ENCODE measurements at places on chromosomes 2 and 18.

GRCh38 chr2:143085125-143085784 lies 44.0 kb upstream of the ARHGAP15 start:
- no peak for DNase-seq

DNA sequence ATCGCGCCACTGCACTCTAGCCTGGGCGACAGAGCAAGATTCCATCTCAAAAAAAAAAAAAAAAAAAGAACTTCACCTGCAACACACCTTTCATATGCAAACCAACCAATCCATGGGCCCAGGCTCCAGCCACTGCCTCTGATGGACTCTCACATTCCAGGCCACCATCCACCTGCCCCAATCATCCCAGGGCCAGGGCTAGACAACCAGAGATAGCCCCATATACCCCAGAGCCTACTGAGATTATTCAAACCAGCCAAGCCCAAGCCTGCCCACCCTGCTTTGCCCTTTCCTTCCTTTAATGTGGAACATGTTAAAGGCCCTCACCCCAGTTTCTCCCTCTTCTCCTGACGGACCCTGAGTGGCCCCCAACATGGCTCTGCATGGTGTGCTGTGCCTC lies 57.0 kb downstream of the MRPL35 start:
- no peak for DNase-seq

GRCh38 chr2:51612387-51612786 lies 580.5 kb upstream of the NRXN1 start:
- no peak for DNase-seq

DNA sequence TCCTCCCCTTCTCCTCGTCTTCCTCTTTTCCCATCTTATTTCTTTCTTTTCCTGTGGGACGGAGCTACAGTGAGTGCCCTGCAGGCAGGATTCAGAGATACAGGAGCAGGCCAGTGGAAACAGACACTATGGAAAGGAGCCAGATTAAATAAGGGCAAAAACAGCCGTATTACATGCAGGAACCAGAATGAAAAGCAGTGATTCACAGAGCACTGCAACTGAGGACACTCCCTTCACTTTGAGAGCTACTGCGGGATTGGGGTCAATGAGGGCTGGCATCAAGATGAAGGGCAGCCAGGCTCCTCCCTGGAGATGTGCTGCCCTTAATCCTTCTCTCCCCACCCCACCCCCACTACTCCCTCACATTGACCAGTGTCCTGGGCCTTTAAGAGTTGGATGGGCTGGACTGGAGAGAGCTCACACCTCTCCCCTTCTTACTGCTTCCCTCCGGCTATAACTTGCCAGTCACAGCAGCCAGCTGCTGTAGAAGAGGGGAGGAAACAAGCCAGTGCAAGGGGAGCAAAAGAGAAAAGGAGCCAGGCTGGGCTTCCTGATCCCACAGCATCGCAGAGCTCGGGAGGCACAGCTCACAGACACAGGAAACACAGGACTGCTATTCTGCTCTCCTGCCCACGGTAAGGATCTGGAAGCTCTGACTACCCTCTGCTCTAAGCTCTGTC lies at the start of gene PLCD4:
Gene PLCD4, plus strand, starts transcription at position 464 of the 680 bp plus-strand sequence. CDS start 7,841 bp downstream, outside the sequence.
- DNase-seq: no peak

GRCh38 chr2:154555710-154556109 lies 142.8 kb upstream of the KCNJ3 start:
- DNase-seq: no peak

- DNase-seq: no peak
These were observed 1386.0 kb upstream of the CELF4 start for GRCh38 chr18:38951633-38952032.

- DNase-seq: no peak
These were observed 8.3 kb upstream of the ARHGEF4 start for GRCh38 chr2:130828461-130828860.

- no peak for DNase-seq
These were observed 90.2 kb upstream of the NCK2 start for GRCh38 chr2:105654474-105655004.

DNA sequence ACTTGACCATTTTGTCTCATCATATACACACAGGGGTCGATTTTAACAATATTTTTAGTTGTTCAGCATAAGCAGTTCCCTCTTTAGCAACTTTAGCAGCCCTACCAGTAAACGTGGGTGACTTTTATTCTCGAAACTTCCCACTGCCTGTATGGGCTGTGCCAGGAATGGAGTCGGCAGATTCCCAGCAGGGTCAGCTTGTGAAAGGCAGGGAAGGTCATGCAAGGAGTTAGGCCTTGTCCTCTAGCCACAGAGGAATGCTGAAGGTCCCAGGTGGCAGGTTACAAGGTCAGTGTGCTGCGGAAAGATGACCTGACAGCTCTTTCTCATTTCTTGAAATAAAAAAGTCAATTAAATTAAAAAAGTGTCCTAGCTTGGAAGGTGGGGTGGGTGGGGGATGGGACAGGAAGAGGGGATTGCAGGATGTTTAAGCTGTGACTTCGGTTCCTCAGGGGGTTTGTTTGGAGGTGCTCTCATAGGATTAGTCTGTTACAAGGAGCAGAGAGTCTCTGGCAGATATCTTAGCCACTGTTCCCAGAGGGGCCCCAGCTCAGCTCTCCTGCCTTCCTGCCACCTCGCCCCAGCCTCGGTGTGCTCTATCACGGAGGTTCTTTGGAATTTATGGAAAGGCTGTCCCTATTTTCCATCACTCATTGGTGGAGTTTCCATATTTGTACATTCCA lies 21.4 kb downstream of the DRC1 start:
- DNase-seq: no peak

DNA sequence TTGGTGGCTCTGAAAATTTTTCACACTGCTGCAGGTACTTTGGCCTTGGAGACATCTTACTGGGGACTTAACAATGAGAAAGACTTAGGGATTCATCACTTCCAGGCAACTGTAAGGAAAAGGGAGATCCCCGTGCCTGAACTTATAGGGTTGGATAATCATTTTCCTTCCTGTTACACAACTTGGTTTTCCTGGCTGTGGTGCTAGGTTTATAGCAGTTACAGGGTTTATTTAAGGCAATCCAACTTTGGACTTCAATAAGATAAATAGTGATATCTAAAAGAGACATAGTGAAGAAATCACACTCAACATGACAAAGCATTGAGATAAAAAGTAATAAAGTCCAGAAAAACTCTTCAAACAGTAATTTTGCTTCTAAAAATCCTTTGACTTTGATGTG lies 70.2 kb upstream of the RAPH1 start:
- DNase-seq: no peak

DNA sequence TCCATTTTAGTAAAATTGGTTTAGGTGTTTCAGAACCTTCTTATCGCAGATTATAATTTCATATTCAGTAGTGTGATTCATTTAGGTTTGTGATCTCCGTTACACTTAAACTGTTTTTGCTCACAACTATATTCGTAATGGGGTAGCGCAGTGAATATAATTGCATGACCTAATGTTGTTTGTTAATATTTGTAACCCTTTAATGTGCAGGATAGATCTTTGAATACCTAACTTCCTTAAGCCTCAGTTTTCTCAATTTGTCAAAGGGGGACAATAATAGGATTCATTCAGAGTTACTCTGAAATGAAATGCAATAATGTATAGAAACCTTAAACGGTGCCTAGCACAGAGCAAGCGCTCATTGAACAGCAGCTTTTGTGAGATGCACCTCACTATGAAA lies 558 bp upstream of the ZDBF2 start:
- no peak for DNase-seq

- no peak for DNase-seq
These were observed 49.2 kb downstream of the CYB5A start for GRCh38 chr18:74242438-74243096.

DNA sequence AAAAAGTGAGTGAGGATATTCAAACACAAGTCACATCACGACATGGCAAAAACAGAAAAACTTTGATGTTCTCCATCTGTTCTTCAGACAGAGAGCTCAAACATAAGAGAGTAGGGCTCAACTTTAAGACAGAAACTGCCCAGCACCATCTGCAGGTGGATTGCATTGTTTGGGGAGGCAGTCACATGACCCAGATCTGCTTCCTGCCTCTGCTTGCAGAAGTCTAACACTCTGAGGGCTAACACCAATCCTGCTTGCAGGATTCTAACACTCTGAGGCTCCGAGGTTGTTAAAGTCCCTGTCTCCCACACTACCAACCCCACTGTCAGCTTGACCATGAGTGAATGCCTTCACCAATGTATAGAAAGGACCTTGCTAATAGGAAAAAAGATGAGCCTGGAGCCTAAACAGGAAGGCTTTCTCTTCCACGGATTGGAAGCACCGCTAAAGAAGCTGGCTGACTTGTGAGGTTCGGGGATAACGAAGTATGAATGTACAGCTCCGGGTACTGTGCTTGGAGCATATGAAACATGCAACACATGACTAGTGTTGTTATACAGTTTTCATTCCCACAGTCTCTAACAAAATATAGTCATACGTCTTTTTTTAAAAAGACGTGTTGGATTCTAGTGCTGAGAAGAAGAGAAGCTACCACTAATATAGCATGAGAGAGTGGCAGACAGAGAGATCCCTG lies 176.6 kb upstream of the CREB1 start:
- DNase-seq: no peak

GRCh38 chr2:219613461-219614070 lies 13.9 kb upstream of the SLC4A3 start:
- DNase-seq: no peak

DNA sequence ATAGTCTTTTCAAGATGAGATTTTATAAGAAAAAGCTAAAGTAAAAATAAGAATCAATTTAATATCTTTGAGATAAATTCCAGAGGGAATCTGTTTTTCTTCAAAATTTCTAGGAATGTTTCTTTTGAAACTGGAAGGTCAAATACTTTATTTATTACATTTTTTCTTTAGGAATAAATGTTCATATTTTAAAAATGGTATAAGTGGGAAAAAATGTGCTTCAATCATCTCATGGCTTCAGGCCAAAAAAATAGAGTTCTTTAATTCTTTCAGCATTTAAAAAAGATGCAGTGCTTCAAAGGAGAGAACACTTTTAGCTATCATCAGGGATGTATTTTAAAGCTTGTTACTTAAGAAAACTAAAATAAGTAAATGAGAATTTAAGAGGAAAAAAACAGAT lies 110.6 kb downstream of the NEB start:
- no peak for DNase-seq

DNA sequence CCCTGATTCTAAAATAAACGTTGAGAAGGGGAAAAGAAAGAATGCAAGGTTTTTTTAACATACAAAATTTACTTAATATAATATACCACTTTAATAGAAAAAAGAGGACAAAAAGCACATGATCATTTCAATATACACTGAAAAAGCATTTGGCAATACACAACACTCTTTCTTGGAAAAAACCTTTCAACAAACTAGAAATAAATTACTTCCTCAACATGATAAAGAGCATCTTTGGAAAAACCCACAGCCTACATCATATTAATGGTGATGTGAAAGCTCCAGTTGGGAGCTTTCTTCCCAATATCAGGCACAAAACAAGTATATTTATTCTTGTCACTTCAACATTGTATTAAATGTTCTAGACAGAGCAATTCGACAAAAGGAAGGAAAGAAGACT lies 3.0 kb upstream of the POLR1B start:
- no peak for DNase-seq

DNA sequence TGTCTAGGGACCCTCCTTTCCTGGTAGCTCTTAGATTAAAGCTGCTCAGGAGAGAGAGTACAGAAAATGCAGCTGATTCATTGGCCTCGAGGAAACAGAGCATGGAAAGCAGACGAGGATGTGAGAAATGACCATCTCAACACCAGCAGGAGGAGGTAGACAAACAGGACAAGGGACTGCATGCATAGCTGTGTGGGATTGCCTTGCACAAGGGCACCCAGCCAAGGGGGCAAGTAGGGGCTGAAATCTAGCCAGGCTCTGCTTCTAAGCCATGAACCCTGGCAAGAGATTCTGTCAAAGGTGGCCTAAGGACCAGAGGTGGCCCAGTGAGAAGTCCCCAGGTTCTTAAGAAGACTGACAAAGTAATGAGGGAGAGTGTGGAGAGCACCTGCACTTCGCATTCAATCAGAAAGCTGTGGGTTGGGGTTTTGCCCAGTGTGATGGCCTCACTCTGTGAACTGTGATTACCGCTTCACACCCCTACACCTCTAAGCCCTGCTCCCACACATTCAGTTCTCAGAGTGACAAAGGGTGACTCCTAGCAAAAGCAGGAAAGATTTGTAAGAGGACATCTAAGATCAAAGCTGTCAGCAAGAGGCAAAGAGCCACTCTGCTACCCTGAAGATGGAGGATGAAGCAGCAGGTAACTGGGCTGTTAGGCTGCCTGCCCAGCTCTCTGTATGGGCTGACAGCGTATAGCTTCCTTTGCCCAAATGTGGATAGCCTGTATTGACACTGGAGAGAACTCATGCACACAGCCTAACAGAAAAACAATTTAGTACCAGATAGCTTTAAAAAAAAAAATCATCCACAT lies 151.3 kb upstream of the PELI1 start:
- no peak for DNase-seq

DNA sequence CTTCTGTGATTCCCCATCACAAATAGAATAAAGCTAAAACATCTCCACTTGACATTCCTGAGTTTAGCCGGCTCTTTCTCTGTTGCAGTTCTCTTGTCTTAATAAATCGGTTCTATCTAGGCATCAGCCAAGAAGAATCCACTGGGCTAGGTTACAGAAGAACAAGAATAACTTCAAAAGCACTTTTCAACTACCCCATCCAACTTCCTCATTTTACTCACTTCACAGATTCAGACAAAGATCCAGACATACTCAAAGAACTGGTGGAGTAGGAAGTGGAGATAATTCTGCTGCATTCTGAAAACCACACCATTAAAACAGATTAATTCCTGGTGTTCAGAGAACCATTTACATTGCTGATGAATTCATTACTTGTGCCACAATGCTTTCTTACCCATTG lies 9.6 kb upstream of the ALPK2 start:
- no peak for DNase-seq

- DNase-seq: no peak
These were observed 171.8 kb upstream of the ATP5MC3 start for GRCh38 chr2:175353275-175353674.

GRCh38 chr2:241968417-241968816 lies 98.9 kb downstream of the RTP5 start:
- DNase-seq: no peak

GRCh38 chr2:196247976-196248280 lies 76.5 kb upstream of the STK17B start:
- no peak for DNase-seq

All from GM12891 (cell line).